Stimulated activated CD4-positive, alpha-beta T cell treated with anti-CD3 and anti-CD28 coated beads, Interleukin-4, amount 100 ng/mL, for 48 hours (primary cell): ENCODE measurements at places on chromosomes 7 and 10.

GRCh38 chr7:45147858-45148652 is 9.5 kb upstream of the RAMP3 start:
- DNase-seq, result no peak

DNA sequence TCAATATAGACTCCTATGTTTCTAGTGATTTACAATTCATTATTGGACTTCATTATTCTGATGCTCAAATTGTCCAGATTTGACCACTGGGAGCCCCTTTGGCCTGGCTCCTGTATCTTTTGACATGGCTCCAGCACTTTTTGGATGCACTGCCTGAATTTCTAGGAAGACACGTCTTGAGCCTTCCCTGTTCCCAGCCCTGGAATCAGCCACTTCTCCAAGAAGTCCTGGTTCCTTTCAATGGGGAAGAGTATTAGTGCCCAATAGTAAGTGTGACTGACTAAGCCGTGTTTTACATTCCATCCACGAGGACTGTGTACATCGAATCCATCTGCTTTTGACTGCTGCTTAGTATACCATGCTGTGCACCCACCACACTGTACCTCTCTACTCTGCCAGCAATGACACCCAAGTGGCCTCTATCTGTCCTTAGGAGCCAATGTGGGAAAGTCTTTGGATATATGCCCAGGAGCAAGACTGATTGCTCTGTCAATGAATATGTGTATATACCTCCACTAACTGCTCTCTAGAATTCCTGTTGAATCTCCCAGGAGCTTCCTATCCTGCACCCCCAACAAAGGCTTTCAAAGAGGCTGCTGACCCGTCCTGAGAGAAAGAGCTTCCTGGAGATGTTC is 23.2 kb upstream of the NPFFR1 start:
- DNase-seq, result no peak

DNA sequence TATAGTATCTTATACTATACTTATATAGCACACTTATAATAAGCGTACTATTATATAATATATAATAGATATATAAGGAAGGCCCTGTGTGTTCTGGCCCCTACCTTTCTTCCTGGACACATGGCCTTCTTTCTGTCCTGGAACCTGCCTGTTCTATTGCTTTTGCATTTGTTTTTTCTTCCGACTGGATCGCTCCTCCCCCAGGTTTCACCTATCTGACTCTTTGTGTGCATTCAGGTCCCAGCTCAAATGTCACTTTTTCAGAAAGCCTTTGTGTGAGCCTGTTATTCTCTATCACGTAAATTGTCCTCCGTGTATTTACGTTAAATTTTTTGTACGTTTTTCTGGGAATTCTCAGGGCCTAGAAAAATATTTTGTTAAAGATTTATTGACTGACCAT is 2.9 kb upstream of the TRIM8 start:
- DNase-seq, result no peak

DNA sequence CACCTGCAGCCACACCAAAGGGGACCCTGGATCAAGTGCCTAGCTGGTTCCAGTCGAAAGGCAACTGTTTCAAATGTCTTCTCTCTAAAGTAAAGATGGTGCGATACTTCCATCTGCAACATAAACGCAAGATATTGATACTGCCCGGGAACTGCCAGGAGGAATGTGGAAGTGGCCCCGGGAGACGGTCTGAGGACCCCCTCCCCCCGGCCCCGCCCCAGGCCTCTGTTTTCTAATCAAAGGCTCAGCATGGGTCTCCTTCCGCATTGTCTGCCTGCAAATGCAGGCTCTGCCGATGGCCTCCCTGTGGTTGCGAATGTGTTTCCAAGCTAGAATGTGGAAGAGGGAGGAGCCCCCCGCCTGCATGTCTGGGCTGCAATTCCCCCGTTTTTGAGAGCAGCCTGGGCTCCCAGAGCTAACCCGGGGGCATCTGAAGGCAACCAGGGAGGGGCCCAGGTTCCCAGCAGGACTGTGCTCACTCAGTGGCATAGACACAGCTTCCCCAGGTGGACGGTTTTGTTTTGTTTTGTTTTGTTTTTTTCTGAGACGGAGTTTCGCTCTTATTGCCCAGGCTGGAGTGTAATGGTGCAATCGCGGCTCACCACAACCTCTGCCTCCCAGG is 223.9 kb upstream of the PPP2R2D start:
- DNase-seq, result no peak

- DNase-seq, result no peak
These were observed 26.6 kb downstream of the REEP3 start for GRCh38 chr10:63547628-63548360.
